ENCODE measurements at places on chromosomes 5 and 9.

DNA sequence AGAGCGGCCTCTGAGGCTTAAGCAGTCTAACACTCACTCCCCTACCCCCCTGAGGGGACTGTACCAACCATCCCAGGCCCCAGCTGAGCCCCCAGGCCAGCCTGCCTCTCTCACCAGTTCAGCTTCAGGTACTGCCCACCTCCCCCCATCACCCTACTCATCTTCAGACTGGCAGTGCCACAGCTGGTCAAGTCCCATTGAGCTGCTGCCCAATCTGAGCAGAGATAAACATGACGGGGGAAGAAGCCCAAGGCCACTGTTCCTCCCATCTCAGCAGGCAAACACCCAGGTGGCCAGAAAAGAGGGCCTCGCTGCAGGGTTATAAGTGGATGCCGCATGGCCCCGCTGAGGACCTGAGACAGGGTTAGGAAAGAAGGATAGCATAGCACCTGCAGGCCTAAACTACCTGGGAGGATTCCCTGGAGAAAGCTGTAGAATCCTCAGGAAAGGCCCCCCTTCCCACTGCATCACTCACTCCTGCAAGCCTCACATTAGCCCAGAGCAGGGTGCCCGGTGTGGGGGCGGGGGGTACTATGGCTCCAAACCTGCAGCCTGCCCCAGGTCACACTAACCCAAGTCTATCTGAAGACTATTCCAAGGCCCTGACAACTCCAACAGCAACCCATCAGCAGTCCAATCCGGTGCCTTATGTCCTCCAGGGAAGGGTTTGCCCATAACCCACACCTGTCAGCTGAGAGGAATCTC, 3.6 kb downstream of the B4GALT1 start:
- DNase-seq: no peak

- DNase-seq: no peak
These were observed 49.6 kb upstream of the UBAC1 start for GRCh38 chr9:136010615-136011361.

DNA sequence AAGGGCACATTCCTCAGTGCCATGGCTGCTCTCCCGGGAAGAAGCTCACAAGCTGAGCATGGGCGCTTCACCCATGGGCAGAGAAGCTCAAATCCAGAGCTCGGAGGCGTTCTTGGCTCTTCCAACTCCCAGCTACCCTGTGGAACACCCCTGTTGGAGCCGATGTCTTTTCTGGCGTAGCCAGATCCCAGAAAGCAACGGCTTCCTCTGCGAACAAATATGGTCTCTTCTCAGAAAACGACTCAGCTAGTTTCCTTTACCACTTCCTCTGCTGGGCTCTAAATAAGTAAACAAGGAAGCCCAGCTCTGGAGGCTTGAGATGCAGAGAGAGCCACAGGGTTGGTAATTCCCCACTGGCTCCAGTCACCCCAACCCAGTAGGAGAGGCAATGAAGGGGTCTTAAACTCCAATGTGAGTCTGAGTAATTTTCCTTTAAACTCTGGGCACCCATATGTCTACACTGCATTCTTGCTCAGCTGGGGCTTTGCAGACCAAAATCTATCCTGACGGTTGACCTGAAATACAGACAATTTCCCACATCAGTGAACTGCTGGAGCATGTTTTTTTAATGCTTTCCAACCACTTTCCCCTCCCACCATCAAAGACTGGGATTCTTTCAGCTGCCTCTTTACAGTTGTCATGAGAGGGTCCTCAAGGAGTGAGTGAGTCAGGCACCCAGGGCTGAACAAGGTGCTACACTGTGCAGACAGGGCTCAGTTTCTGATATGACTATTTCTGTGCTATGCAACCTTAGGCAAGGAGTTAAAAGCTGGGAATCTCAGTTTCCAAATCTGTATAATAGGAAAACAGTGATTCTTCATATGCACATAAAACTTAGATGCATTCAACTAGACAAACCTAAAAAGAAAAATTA, at the start of gene LCP2:
Gene LCP2 (minus strand): TSS at position 189 of the 874 bp plus-strand sequence. CDS start 166 bp downstream, at position 23.
- peak; percentile 12 for DNase-seq

DNA sequence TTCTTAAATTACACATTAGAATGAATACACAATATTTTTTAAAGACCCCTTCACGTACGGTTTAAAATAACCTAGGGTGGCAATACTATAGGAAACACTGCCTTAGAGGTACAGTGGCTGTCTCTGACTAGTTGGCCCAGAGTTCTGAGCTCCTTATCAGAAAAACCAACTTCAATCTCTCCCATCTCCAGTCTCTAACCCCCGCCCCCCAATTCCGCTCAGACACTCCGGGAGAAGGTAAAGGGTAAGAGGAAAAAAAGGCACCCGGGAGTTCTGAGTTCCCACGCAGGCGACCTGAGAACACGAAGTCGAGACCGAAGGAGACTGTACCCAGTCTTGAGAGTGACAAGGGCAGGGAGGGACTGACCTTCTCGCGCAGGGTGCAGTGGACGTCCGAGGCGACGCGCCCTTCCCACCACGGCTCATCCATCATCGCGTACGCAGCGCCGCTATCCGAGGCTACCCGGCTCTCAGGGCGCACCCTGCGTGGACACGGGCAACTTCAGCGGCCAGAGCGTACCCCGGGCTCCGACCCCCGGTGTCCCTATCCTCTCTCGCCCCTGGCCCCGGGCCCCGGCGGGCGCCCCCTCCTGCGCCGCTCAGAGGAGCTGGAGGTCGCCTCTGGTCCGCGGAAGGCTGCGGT, 752 bp downstream of the CCNJL start:
- no peak for DNase-seq

GRCh38 chr5:163789870-163790269, 284.5 kb downstream of the MAT2B start:
- DNase-seq: no peak

DNA sequence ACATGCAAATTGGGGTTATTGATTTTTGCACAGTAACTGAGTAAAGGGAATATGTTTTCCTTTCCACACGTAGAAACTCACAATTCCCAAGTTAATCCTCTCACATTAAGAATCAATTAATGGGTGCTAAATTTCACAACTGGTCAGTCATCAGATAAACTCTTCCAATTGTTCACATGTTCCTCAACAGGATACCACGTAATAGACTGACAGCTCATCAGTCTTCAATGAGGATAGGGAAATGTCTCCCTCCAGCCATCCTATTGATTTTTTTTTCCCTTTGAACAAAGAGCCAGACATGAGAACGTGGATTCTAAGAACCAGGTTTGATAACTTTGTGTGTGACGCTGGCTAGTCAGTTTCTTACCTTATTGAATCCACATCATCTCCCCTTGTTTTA, 768 bp upstream of the CER1 start:
- DNase-seq: no peak

DNA sequence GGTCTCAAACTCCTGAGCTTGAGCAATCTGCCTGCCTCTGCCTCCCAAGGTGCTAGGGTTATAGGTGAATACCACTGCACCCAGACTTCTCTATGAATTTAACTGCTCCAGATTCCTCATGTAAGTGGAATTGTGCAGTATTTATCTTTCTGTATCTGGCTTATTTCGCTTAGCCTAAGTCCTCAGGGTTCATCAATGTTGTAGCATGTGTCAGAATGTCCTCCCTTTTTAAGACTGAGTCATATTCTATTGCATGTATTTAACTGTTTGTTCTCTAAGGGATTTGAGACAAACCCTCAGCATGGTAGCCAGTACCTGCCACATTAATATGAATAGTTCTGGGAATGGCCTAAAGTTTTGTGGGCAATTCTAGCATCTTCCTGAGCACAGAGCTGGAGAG, 53.9 kb upstream of the TUT7 start:
- no peak for DNase-seq

DNA sequence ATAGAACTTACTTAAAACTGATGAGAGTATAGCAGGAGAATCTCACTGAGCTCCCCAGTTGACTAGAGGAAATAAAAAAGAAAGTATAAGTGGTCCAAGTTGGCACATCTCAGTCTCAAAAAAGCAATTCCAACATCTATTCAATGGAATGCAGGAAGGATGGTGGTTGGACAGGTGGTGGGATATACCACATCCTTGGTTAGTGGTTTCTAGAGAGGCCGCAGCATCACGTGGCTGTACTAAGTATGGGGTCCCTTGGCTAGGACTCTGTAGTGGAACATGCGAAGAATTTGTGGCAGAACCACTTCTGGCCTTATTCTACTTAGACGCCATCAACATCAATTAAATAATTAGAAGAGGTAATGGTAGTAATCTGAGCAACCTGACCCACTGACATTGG, 232.4 kb downstream of the SAXO1 start:
- DNase-seq: no peak

DNA sequence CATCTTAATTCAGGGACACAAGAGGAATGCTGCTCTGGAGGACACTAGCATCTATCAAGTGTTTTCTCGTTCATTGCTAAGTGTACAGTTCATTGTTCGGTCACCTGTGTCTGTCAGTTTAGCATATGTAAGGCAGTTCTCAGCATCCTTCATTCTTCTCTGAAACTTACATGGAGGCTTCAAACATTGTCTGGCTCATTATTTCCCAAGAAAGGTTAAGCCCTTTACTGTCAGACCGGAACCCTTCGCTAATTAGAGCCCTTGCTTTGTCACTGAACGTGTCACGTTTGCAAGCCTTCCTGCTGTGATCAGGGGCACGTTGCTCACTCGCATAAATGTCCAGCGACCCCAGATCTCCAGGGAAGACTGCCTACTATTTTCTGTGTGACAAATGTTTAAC, 62.3 kb upstream of the RIOK2 start:
- no peak for DNase-seq

DNA sequence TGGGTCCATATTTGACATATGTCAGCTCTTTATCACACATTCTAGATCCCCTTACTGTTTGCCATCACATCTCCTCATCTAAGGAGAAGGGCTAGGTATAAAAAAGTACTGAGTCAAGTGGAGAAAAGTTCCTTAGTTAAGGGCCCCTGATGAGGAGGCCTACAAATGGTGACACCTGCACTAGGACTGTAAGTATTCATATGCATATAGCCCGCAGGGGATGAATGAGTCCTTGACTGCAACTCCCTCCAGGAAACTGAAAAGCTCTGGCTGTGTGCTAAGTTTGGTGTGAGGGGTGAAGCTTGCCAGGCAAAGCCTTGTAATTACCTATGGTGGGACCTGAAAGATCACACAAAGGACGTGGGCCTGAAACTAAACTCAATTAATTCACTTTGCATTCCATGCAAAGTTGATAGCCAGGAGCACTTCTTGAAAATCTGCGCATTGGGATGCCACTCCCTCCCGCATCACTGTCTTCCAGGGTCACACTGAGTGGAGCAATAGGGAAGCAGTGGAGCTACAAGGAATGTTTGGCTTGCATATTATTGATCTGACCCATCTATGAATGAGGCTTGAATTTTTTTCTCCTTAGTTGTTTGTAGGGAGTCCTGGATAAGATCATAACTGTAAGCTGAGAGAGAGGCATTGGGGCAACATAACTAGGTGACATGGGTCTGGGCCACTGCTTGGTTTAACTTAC, 11.9 kb upstream of the EQTN start:
- no peak for DNase-seq

DNA sequence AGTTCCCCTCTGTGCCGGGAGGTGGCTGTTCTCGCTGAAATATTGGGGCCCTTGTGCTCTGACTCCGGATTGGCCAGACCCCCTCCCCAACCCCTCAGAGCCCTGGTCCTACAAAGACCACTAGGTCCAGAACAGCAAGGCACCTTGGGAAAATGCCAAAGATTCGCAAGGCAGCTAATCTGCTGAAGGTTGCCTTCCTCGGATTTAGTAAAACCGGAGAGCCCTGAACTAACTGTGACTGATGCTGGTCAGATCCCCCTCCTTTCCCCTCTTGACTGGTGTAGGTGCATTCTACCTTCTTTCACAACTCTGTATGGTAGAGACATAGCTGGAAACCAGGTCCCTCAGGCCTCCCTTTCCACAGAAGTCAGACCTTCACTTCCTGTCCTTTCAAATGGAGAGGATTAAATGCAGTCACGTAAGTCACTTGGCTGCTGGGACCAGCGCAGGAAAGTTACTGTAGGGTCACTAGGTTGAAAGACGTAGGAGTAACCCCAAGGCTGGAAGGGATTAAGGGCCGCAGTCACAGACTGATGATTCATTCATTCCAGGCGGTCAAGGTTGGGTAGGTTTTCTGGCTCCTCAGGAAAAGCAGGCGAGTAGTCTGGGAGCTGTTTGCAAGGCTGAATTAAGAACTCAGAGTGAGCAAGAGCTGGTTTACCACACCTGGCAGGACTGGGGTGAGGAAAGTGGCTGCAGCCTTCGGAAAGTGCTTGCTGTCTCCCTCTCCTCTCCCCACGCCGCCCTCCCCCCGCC, 5.3 kb downstream of the BARX1 start:
- no peak for DNase-seq

GRCh38 chr5:171578049-171578828, 158.8 kb downstream of the FGF18 start:
- no peak for DNase-seq

DNA sequence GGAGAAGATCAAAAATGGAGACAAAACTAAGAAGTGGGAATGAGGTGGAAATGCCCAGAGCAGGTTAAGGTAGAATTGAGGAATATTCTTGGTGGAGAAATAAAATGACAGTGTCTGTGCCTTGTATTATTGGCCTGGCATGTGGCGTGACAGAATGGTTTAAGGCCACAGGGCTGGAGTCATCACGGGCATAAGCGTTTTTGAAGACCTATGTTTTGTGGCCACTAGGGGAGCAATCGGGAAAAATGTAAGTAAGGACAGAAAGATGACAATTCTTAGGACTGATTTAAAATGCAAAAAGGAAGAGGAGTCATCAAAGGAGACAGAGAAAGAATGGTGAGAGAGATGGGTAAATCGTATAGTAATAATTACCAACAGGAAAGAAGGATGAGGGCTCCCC, 72.2 kb upstream of the EPB41L4A start:
- no peak for DNase-seq

GRCh38 chr5:78765756-78766411, 117.3 kb upstream of the LHFPL2 start:
- DNase-seq: no peak

DNA sequence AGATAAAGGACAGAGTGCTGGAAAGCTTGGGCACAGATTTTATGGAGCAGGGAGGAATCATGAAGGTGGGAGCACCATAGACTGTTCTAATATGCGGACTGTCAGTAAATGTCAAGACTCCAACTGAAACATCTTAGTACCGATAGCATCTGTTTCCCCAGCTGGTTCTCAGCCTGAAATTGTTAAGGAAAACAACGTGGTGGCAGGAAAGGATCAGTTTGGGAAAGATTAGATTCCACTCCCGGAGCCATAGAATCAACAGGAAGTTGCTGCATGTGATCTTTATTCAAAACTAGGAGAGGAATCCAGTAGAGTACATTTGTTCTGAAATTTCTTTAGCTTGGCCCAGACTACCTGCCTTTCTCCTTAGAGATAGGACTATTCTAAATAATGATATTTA, 559.1 kb downstream of the CSNK1G3 start:
- no peak for DNase-seq

GRCh38 chr9:19992556-19992955, 203.7 kb upstream of the SLC24A2 start:
- DNase-seq: no peak

- no peak for DNase-seq
These were observed 21.0 kb downstream of the PDCD1LG2 start for GRCh38 chr9:5531101-5531882.

GRCh38 chr5:72268753-72269410, 51.2 kb downstream of the MRPS27 start:
- DNase-seq: no peak
